ENCODE measurements at places on chromosomes 7 and 10.

GRCh38 chr7:90988996-90989765 is 275.1 kb upstream of the FZD1 start:
- no peak for DNase-seq

DNA sequence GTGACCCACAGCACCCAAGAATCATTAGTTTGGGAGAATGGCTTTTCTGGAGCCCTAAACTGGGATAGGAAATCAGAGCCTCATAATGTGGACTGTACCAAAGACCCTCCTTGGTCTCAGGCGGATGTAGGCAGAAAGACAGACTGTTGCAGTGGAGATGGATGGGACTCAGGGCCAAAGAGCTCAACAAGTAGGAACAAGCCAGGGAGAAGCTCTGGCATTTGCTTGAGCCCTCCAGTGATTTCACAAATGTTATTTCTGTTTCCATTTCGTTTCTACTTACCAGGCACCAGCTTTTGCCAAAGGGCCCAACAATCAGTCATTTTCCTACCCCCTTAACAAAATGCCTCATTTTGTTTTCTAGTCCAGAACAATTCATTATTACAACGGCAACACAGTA is 762.7 kb downstream of the KCNMA1 start:
- no peak for DNase-seq

GRCh38 chr7:130485734-130486113 is 6.2 kb upstream of the MEST start:
- DNase-seq, result no peak

- no peak for DNase-seq
Measured at GRCh38 chr10:6108631-6109443, 20.0 kb downstream of the RBM17 start.

DNA sequence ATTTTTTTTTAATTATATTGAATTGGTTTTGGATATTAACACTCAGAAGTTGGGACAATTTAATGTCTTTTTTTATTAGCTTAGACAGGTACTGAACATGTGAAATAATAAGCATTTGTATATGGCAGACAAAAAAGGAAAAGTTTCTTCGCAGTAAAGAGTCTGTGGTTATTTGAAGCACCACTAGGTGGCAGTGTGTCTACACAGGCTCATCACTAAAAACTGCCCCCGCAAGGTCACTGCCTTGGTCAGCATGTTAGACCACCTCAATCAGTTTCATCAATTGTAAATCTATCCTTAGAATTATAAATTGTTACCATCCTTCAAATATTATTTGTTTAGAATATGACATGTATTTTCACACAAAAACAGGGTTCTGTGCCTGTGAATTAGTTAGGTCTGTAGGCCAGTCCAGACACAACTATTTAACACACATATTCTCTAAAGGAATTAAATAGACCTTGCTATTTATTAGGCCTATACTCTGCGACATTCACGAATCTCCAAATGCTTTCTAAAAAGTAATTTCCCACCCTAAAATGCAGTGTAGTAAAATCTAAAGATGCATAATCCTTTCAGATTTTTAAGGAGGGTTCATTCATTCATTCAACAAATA is 17.0 kb downstream of the PNLIPRP3 start:
- DNase-seq, result no peak

GRCh38 chr7:131027287-131027773 is 293.3 kb upstream of the KLF14 start:
- peak; percentile 56 for DNase-seq

GRCh38 chr10:13844651-13845050 is 257.9 kb downstream of the PRPF18 start:
- no peak for DNase-seq

- no peak for DNase-seq
Measured at GRCh38 chr10:19840776-19841175, 24.5 kb downstream of the PLXDC2 start.

DNA sequence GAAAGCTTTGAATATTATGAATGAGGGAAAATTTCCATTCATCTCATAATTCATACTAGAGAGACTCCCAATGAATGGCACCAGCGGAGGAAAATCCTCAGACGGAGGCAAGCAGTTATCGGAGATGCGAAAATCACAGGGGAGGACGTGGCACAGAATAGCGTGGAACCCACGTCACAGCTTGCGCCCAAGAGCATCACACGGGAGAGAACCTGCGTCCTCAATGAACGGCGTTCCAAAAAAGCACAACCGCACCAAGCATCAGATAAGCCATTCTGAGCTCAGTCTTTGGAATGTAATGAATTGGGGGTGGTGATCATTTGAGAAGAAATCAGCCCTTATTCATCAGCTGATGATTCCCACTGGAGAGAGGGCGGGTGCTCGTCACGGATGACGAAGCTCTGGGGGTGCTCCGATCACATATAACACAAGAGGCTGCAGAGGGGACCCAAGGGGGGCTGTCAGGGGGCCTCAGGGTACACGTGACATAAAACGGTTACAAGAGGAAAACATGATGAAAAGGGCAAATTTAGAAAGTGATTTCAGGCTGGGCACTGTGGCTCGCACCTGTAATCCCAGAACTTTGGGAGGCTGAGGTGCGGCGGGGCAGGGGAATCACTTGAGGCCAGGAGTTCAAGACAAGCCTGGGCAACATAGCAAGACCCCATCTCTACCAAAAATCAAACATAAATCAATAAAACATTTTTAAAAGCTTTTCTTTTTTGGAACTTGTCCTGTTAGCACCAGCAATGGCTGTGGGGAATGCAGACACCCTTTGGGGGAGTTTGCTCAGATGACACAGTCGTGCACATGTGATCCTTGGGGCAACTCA is 33.8 kb upstream of the FIS1 start:
- DNase-seq, result no peak

- no peak for DNase-seq
Measured at GRCh38 chr10:86186633-86187032, 180.0 kb downstream of the GRID1 start.

- no peak for DNase-seq
Measured at GRCh38 chr10:13724484-13724883, 137.7 kb downstream of the PRPF18 start.

DNA sequence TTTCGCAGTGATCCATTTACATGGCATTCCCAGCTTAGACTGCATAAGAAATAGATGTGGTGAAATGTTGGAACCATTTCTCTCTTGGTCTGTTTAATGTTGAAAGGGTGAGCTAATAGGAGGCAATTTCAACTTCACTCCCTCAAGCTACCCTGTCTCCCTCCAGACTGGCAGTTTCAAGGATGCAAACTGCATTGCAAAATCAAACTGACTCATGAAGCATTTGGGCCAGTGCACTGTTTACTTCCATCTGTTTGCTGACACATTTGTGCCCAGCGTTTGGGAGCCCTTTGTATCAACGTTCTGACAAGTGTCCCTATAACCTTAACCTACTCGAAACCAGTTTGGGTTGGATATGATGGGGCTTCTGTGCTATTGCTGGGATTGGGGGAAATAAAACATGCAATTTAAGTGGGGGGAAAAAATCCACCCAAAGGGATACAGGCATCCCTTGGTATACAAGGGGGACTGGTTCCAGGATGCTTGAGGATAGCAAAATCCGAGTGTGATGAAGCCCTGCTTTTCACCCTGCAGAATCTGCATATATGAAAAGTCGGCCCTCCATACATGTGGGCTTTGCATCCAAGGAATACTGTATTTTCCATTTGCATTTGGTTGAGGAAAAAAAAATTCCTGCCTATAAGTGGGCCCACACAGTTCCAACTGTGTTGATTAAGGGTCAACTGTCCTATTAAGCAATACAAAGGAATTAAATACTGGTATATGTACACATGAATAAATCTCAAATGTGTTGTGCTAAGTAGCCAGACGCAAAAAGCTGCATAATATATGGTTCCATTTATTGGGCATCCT is 15.6 kb downstream of the RHEB start:
- no peak for DNase-seq

DNA sequence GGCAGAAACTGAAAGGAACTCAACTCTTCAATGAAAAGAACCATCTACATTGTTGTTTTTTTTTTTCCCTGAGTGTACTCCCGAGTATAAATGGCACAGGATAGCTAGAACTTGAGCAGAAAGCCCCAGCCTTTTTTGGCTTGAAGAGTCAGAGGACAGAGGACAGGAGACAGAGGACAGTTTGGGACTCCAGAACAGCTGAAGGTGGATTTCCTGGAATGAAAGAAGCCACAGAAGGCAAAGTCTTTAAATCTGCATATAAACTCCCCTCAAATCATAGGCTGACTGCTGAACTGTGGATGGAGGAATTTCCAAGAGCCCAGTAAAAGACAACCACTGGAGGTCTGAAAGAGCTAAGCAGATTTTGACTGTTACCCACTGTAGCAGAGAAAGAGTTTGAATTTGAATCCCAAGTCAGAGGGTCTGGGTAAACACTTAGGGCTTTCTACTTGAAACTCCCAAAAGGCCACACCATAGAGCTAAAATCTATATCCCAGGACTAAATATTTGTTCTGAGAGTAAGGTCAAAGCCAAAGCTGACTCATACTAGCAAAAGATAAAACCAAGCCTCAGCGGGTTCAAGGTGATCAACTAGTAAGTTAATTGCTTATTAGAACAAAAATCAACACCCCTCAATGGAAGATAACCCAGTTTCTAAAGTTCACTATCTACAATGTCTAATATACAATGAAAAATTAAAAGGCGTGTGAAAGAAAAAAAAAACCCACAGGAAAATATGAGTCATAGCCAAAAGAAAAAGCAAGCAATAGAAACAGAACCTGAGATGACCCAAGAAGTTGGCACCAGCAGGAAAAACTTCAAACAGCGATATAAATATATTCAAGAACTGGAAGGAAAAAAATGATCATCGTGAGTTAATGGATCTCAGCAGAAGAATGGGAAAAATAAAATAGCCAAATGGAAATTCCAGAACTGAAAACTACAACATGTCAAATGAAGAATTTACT is 1.8 kb upstream of the OPN1SW start:
- no peak for DNase-seq

- no peak for DNase-seq
Measured at GRCh38 chr10:21552638-21553037, 18.6 kb downstream of the MLLT10 start.

GRCh38 chr7:1552200-1552599 is 3.8 kb downstream of the TMEM184A start:
- DNase-seq, result no peak

DNA sequence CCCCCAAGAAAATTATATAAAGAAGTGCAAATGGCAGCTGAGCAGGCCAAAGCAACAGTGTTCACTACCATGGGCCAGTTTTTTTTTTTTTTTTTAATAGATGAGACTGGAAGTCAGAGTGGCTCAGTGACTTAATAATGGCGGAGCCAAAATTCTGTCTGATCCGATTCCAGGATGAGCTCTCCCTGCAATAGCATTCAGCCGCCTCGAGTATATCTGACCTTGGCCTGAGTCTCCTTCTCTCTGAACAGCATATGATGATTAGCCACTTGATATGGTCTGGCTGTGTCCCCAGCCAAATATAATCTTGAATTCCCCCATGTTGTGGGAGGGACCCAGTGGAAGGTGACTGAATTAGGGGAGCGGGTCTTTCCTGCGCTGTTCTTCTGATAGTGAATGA is 76.7 kb upstream of the PRLHR start:
- no peak for DNase-seq

Data from T-helper 17 cell (primary cell).